ENCODE measurements at places on chromosomes 1 and 21. TPM values are rescaled to one million over a fixed set of nuclear protein-coding genes. Genes with fewer than 3 reads are reported as not detected.

Gene GPR37L1
- not detected for total RNA-seq

Gene PEX14
- 21.0 TPM for total RNA-seq

- H3K27ac ChIP-seq, result no peak overlapping the region
- no peaks in the 10 kb centered on the region for H3K27me3 ChIP-seq
- no peaks in the 10 kb centered on the region for H3K36me3 ChIP-seq
- H3K4me1 ChIP-seq, result no peaks in the 10 kb centered on the region
- no peak for DNase-seq
Observed at GRCh38 chr1:94279038-94279437, 41.7 kb upstream of the ARHGAP29 start.

Gene HES2
- total RNA-seq, result not detected

DNA sequence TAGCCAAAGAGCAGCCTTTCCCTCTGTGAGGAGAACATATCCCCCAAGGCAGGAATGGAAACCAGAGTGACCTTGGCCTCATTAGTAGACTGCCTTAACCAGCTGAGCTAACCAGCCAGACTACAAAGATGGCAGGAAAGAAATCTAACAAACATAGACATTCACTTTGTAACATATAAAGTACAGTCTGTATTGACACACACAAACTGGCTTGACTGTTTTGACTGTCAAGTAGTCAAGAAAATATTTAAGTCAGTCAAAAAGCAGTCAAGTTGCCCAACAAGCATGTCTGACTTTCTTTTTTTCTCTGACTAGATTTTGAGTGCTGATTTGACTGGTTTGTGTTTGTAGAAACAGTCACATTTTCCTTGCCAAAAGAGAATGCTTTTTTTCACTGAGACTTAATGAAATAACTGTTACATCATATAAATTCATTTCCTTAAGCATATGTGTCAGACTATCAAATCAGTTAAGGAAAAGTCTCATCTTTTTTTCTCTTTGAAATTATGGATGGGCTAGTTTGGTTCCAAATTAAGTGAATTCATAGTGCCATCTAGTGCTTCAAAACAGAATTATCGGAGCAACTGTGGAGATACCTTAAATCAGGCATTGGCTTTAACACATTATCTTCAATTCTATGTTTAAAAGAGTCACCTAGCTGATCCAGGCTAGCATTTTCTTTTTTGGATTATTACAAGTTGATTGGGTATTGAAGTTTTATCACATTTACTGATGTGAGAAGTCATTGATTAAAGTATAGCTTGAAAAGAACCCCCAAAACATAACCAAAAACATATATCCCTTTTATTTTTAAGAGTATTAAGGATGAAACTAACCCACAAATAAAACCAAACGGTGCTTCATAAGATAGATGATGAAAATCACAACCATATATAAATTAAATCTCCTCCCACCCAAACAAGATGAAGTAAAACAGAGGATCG is 75.0 kb downstream of the ATP6V1G3 start:
- no peaks in the 10 kb centered on the region for H3K4me1 ChIP-seq
- no peak overlapping the region for H3K27ac ChIP-seq
- H3K36me3 ChIP-seq, result no peaks in the 10 kb centered on the region
- H3K4me3 ChIP-seq, result no peak overlapping the region
- H3K27me3 ChIP-seq, result no peaks in the 10 kb centered on the region

DNA sequence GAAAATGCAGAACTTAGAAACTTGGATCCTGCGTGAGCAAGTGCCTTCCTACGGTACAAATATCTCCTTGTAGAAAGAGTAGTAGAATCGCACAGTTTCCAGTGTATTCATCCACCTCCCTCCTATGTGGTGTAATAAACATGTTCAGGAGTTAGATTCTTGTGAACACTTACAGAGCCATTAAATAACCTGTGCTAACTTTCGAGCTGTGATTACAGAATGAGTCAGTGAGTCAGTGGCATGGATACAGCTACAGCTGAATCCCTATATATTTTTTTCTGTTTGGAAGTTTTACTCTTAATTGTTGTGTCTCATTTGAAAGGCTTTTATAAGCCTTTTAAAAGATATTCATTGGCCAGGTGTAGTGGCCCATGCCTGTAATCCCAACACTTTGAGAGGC is 148.7 kb downstream of the EDEM3 start:
- no peak for DNase-seq
- H3K27ac ChIP-seq, result no peak overlapping the region
- H3K27me3 ChIP-seq, result no peaks in the 10 kb centered on the region
- H3K4me3 ChIP-seq, result no peak overlapping the region

Gene MTARC1
- 2.7 TPM for total RNA-seq

- no peaks in the 10 kb centered on the region for H3K36me3 ChIP-seq
- H3K27ac ChIP-seq, result no peak overlapping the region
- no peaks in the 10 kb centered on the region for H3K27me3 ChIP-seq
Observed at GRCh38 chr1:112470966-112471365, 37.8 kb upstream of the WNT2B start.

DNA sequence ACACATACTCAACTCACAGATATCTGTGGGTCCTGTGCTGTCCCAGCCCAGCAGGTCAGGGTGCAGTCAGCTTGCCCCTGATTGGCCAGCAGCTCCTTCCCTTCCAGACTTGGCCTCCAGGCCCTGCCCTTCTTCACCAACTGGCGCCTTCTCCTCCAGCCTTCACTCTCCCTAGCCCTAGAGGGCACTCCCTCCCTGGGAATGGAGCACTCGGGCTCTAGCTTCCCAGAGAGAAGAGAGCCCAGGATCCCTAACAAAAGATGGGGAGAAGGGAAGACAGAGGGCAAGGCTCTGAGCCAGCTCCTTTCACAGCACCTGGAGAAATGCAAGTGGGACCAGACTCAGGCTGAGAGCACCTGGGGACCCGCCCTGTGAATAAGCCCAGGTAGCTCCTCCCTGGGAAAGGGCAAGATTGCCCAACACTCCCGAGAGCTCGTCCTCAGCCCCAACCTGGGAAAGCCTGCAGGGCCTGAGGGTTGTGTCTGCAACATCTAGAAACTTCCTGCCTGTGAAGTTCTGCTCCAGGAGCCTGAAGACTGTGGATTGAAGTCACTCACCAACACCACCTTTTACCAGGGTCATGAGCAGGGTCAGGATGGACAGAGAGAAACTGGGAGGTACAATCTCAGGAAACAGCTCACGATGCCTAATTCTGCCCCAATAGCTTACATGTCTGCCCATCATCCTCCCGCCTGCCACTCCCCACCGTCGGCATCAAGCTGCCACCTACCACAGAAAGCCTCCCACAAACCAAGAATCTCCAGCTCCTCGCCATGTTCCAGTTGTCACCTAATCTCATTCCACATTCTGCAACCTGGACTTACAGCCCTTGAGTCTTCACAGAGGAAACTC is at the start of gene PGLYRP4:
TSS of gene PGLYRP4 (minus strand) at position 331 of the 852 bp plus-strand sequence. CDS start 909 bp downstream, outside the sequence.
- no peaks in the 10 kb centered on the region for H3K36me3 ChIP-seq
- H3K4me3 ChIP-seq, result no peak within 1 kb of the TSS
- DNase-seq, result no peak
- no peak within 1 kb of the TSS for H3K27ac ChIP-seq

DNA sequence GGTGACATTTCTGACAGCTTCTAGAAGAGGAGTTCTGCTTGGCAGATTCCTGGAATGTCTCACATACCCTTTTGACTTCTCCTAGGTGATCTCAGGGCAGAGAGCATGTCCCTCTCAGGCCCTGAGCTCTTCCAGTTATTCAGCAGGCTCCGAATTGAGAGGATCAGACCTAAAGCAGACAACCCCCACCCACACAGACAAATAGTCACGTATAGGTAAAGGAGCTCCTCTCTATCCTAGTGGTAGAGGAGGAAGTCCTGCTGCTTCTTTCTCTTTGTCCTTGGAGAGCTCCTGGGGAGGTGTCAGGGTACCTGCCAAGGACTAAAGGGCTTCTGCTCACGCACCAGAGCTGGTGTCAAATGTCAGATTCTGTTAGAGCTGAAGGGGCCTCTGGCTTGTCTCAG is 128.1 kb downstream of the IER5 start:
- no peaks in the 10 kb centered on the region for H3K36me3 ChIP-seq
- no peaks in the 10 kb centered on the region for H3K4me1 ChIP-seq
- no peak overlapping the region for H3K4me3 ChIP-seq
- no peak overlapping the region for H3K27ac ChIP-seq
- H3K27me3 ChIP-seq, result no peaks in the 10 kb centered on the region
- no peak for DNase-seq

- DNase-seq, result no peak
- no peaks in the 10 kb centered on the region for H3K4me1 ChIP-seq
- H3K36me3 ChIP-seq, result no peaks in the 10 kb centered on the region
- no peak overlapping the region for H3K4me3 ChIP-seq
- no peak overlapping the region for H3K27ac ChIP-seq
Observed at GRCh38 chr1:113353580-113353979, 36.7 kb upstream of the MAGI3 start.

- H3K4me1 ChIP-seq, result no peaks in the 10 kb centered on the region
- no peak overlapping the region for H3K27ac ChIP-seq
- H3K36me3 ChIP-seq, result no peaks in the 10 kb centered on the region
- H3K27me3 ChIP-seq, result peaks cover 5% of the 10 kb centered on the region
Observed at GRCh38 chr1:44531785-44532566, 126.9 kb downstream of the RNF220 start.

DNA sequence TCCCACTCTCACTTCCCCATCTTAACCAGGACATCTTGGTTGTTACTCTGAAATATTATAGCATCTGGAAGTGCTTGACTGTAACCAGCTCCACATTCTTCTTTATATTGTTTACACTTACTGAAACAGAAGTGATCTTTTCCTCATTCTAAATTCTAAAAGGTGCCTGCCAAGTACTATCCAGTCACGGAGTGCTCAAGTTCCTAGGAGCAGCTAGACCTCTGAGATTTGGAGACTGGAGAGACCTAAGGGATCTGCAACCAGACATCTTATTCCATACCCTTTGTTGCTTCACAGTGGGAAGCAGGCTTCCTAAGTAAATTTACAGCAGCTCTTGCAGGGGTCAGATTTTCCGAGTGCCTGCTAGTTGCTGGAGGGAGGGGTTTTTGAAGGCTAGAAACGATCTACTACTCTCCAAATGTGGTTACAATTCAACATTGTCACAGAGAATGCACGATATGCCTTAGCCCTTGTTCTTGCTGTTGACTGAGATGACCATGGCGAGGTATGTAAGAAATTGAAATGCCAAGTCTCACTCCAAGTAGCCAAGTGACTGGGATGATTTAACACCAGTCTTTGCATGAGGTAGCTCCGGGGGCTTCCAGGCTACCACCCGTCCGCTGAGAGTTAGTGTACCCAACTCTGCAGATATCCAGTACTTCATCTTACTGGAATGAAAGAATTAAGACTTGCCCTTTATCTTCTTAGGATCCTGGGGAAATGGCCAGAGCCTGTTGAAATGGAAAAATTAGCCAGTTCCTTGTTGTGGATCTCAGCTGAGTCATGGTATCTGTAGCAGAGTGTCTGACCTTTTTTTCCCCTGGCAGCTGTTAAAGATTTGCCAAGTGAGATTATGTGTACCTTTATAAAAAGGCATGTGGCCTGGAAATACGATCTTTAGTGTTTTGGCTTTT is 150.8 kb downstream of the MAST2 start:
- no peak for DNase-seq
- H3K27me3 ChIP-seq, result no peaks in the 10 kb centered on the region
- H3K4me1 ChIP-seq, result peaks cover 70% of the 10 kb centered on the region

GRCh38 chr1:3399732-3400131 is 54.7 kb upstream of the ARHGEF16 start:
- H3K4me1 ChIP-seq, result no peaks in the 10 kb centered on the region
- H3K4me3 ChIP-seq, result no peak overlapping the region
- H3K27me3 ChIP-seq, result no peaks in the 10 kb centered on the region

GRCh38 chr21:25806060-25806459 is 71.3 kb downstream of the GABPA start:
- no peaks in the 10 kb centered on the region for H3K27me3 ChIP-seq
- DNase-seq, result no peak
- H3K4me3 ChIP-seq, result no peak overlapping the region
- no peaks in the 10 kb centered on the region for H3K4me1 ChIP-seq
- no peak overlapping the region for H3K27ac ChIP-seq

- H3K4me1 ChIP-seq, result no peaks in the 10 kb centered on the region
- H3K27ac ChIP-seq, result no peak overlapping the region
- no peak for DNase-seq
- H3K36me3 ChIP-seq, result no peaks in the 10 kb centered on the region
Observed at GRCh38 chr1:77283701-77284425, 2.0 kb downstream of the AK5 start.

DNA sequence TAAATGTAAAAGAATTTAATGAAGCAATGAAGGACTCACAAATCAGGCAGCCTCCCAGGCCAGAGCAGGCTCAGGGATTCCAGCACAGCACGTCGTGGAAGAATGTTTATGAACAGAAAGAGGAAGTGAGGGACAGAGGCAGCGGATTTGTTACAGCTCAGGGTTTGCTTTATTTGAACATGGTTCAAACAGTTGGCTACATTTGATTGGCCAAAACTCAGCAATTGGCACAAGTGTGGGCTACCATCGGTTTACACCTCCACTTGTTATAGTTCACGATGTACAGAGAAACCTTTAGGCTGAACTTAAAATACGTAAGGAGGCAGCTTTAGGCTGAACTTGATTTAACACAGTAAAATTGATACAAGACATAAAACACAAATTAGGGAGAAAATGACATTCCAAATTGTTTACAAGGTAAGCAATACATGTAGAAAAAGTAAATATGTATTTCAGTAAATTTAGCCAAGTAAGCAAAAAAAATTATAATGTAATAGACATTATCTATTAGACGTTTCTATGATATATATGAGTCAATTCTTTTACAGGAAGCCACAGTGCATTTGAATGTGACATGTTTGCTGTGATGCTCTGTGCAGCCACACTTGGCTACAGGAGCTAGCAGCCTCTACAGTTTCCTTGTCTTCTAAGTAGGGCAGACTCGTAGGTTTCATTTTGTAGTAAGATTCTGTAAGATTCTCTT is 126.5 kb downstream of the ADSS2 start:
- no peaks in the 10 kb centered on the region for H3K4me1 ChIP-seq
- no peak overlapping the region for H3K27ac ChIP-seq
- no peaks in the 10 kb centered on the region for H3K27me3 ChIP-seq
- DNase-seq, result no peak

Gene PLA2G2F
- total RNA-seq, result not detected

Gene NES
- 72.6 TPM for total RNA-seq

DNA sequence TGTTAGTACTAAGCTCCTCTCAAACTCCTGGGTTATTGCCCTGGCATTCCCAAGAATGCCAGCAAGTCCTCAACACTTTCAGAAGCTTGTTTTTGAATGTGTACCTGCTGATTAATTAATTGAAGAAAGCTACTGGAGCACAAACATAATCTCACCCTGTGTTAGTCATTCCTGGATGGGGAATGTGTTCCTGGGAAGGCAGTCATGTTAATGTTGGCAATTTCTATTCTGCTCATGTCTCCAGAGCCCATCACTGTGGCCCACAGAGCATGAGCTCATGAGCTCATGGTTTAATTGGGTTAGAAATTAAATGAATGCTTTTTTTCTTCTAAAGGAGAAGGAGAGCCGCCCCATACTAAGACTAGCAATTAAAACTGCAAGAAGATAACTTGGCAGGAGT is 31.9 kb upstream of the KCNA3 start:
- H3K27ac ChIP-seq, result no peak overlapping the region
- DNase-seq, result no peak
- no peak overlapping the region for H3K4me3 ChIP-seq
- no peaks in the 10 kb centered on the region for H3K4me1 ChIP-seq

- H3K4me1 ChIP-seq, result no peaks in the 10 kb centered on the region
- H3K36me3 ChIP-seq, result no peaks in the 10 kb centered on the region
- no peak overlapping the region for H3K27ac ChIP-seq
Observed at GRCh38 chr1:35797380-35797779, 10.4 kb upstream of the AGO4 start.

- DNase-seq, result no peak
- H3K36me3 ChIP-seq, result no peaks in the 10 kb centered on the region
- no peaks in the 10 kb centered on the region for H3K27me3 ChIP-seq
- no peak overlapping the region for H3K27ac ChIP-seq
- H3K4me1 ChIP-seq, result no peaks in the 10 kb centered on the region
Observed at GRCh38 chr1:172041102-172041501, 199.8 kb downstream of the DNM3 start.
